ENCODE measurements at places on chromosomes 13 and 19.

- peak; percentile 53 for DNase-seq
These were observed 8.6 kb upstream of the HIPK4 start for GRCh38 chr19:40398417-40399131.

DNA sequence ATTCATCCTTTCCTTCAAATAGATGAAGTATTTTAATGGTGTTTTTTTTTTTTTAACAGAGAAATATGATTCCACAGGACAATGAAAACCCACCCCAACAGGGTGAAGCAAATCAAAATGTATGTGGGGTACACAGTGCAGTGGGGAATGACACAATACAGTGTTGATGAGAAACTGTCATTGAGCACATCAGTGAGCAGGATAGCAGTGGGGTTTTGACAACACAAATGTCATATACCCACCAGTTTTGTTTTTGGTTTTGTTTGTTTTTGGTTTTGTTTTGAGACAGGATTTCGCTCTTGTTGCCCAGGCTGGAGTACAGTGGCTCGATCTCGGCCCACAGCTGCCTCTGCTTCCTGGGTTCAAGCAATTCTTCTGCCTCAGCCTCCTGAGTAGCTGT, 29.2 kb downstream of the ZNF844 start:
- no peak for DNase-seq

DNA sequence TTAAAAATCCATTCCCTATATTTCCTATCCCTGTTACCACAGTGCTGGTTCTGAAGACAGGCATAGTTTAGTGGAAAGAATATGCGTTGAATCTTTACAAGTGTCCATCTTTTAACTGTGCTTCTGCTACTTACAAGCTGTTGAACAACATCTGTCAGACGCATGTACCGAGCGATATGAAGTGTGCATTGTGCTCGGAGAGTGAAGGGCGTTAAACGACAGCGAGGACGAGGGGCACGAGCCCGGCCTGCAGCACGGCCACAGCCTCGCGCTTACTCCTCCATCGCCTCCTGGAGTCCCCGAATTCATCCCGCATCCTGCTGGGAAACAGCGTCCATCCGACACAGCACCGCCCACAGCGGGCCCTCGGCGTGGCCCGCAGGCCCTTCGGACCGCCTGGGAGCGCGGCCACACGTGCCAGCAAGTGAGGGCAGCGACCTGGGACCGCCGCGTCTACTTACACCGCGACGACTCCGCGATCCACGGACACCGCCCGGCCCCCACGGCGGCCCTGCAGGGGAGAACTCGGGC, 514 bp downstream of the PCID2 start:
- DNase-seq = no peak

DNA sequence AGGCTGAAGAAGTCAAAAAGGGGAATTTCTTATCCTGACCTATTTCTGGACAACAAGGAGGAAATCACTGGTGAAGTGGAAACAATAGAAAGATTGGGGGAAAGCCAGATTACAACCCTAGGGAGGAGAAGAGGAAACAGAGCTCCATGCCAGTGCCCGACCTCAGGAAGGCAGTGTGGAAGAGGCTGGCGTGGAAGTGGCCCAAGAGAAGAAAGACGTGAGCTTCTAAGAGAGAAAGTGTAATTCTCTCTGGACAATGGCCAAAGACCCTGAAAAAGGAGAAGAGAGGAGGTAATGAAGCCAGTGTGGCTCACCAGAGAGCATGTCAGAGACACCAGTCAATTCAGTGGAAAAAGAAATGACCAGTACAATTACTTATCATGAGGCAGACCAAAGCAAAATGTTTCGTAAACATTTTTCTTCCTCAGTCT, 52.6 kb upstream of the URAD start:
- no peak for DNase-seq

DNA sequence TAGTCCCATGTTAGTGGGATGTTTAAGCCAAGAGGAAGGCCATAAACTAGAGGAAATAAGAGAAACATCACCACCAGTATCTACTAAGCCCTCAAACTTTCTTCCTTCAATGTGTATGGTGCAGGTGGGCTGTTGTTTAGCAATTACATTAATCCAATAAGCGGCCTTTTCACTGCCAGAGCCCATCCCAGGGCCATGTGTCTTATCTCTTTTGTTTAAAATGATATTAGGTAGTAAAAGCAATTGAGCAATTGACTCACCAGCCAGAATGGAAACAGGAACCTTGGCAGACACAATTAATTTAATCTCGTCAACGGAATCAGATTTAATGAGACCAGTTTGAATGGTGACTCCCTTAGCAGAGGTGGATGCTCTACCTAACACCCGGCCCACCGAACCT, 1503.5 kb downstream of the UQCRFS1 start:
- no peak for DNase-seq

DNA sequence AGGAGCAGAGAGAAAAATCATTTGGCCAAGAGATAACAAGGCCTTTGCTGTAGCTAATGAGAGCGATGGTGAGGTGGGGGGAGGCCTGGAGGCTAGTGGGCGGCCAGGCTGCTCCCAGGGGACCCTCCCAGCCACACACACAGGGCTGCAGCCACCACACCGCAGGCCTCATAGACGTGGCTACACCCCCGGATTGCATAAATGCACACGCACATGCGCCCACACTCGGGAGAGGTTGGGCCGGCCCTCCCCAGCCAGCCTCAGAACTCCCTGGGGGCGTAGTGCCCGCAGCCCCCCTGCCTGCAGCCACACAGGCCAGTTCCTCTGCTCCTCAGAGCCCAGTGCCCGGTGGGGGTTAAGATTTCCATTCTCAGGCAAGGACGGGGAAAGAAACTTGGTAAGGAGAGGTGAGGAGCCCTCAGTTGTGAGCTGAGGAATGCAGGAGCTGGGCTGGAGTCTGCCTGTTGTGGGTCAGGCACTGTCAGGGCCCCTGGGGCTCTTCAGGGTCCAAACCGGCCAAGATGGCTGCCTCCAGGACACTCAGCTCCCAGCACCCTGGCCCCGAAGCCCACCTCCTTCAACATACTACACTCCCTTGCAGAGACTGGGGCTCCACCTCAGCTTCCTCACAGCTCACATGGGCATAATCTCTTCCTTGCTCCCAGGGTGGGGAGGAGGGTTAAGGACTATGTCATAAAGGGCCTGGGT, 8.0 kb downstream of the PTH2 start:
- no peak for DNase-seq

- no peak for DNase-seq
These were observed 67.2 kb upstream of the UBL3 start for GRCh38 chr13:29917650-29918049.

GRCh38 chr13:103878891-103879605, 812.8 kb upstream of the SLC10A2 start:
- DNase-seq = no peak

DNA sequence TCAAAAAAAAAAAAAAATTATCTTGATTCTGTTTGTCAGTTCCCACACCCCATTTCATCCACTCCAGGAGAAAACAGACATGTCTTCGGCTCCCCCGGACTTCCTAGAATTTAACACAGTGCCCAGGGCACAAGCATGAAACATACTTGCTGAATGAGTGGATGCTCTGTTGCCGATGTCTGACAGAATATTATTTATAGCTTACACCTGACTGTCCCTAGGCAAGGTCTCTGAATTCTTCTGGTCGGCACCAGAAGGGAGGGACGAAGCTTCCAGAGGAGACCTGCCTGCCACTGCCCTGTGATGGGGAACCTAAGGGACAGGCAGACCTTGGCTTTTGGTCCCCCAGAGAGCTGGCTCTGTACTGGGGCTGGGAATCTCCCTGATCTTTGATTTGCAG, 43.9 kb upstream of the PEG3 start:
- DNase-seq = no peak

DNA sequence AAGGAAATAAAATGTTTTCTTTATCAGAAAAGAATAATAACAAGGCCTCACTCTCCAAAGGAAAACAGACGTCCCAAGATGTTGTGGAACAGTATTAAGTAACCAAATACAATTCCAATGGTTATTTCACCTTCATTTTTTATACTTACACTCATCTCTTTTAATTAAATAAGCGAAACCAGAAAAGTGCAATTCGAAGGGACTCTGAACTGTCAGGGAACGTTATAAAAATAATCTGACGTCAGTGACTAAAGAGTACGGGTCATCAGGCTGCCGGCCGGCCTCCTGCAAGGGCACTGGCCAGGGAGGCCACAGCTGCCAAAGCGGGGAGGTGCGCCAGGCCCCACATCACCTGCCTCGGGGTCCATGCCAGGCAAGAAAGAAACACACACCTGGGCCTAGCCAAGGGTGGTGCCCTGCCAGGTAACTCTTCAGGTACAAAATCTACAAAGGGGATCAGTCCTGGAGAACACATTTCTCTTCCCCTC, 61.2 kb downstream of the CDADC1 start:
- DNase-seq = no peak

GRCh38 chr13:110126391-110126961, 180.5 kb downstream of the COL4A1 start:
- no peak for DNase-seq

- no peak for DNase-seq
These were observed 5.0 kb downstream of the TEAD2 start for GRCh38 chr19:49357186-49357585.

- DNase-seq = no peak
These were observed 21.4 kb upstream of the ZNF730 start for GRCh38 chr19:23095418-23095817.

DNA sequence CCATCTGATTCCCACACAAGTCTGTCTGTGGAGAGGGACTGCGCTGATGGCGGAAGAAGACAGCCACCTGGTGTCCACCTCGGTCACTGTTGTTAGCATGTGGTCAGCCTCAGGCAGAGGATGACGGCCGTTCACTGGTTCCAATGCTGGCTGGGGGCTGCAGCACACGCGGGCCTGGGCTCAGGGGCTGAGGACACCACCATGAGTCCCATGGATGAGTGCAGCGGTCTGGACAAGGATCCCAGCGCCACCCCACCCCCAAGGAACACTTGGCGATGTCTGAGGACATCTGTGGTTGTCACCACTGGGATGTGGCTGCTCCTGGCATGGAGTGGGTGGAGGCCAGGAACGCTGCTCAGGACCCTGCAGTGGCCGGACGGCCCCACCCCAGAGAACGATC, 10.9 kb downstream of the DPP9 start:
- DNase-seq = no peak

DNA sequence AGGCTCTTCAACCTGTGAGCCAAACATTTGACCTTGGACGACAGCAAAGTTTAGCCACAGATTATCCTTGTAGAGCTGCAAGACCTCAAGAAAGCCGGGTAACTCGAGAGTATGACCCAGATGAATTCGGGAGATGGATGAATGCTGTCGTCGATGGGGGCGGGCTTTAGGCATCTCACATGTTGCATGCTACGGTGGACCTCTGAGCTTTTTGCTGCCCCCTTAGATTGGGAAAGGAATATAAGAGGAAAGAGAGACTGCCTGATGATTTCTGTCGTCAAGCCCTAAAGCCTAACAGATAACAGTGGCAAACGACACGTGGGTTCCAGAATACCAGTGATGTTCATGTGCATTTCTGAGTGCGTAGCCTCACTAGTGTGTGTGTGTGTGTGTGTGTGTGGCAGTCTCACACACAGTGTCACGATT, 730 bp upstream of the ABCC4 start:
- no peak for DNase-seq

GRCh38 chr13:98370806-98371515, 193.9 kb upstream of the RNF113B start:
- DNase-seq = no peak

GRCh38 chr13:41463838-41464602, 6.7 kb downstream of the RGCC start:
- peak; percentile 34 for DNase-seq

DNA sequence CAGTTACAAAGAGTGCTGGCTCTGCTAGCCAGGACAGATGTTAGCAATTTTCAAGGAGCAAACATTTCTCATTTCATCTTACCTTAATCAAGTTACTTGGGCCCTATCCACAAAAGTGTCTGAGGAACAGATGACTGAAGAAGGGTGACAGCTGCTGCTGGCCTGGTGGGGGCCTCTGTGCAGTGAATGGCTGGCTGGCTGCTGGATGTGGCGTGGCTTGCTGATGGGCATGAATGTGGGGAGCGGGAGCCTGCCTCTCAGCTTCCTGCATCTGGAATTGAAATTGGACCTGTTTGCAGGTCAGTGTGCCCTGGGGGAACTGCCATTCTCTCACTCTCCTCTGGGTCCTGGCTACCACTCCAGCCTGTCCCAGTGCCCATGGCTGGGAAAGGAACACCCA, 94.7 kb downstream of the RGCC start:
- no peak for DNase-seq

- DNase-seq = no peak
These were observed 32.3 kb downstream of the CEBPG start for GRCh38 chr19:33405553-33406461.

GRCh38 chr13:43127103-43127798, 103.9 kb downstream of the DNAJC15 start:
- no peak for DNase-seq

- DNase-seq = no peak
These were observed 74.5 kb downstream of the GGACT start for GRCh38 chr13:100513987-100514670.

- DNase-seq = no peak
These were observed 204.3 kb downstream of the DNAJC15 start for GRCh38 chr13:43227721-43228120.

GRCh38 chr13:48580185-48580803, 47.4 kb upstream of the RCBTB2 start:
- DNase-seq = peak; percentile 76

- no peak for DNase-seq
These were observed 1171.8 kb downstream of the DIAPH3 start for GRCh38 chr13:58991826-58992477.

- DNase-seq = no peak
These were observed 9.9 kb downstream of the TPP2 start for GRCh38 chr13:102606537-102607309.

DNA sequence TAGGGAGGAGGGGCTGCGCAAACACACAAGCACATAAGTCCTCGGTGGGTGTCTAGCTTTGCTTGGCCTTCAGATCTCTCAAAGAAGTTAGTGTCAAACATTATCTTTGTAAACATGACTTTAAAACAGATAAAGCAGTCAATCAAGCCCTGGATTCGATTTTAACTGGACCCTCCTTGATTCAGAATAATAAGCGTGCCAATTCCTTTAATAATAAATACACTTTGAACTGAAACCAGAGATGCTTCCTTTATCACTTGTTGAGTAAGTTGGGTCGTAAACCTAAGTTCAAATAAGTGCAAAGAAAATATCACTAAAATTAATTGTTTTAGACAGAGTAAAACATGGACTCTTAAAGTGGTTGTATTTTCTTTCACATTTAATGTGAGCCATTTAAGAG, 30.9 kb downstream of the POU4F1 start:
- DNase-seq = no peak

DNA sequence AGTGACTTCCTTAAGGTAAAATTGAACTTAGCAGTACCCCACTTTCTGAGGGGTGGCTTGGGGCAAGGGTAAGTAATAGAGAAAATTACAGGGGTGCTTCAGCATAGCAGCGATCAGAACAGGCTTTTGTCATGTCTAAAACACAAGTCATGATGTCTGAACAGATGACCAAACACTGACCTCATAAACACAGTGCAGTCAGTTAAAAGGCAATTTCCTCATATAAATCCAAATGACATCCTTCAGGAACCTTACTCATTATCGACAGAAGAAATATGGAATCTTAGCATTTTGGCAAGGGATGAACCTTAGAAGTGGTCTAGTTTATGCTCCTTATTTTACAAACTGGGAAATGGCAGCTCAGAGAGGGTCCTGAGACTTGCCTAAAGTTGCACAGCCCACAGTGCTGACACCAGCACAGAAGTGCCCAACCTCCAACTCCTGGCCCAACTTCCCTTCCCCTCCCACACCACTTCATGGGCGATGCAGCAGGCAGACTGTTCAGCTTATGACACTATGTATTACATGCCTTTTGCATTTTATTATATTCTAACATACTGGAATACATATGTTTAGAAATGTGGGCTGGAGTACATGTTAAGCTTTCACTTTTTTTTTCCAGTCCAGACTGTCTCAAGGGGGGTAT, 3.6 kb downstream of the GJA3 start:
- no peak for DNase-seq

GRCh38 chr13:83881917-83882605, at the start of gene SLITRK1:
TSS of gene SLITRK1 (minus strand) at chr13:83882474. CDS start at chr13:83881507, 967 bp downstream.
- no peak for DNase-seq
